A549 treated with GW870086 at 1 μM for 4 hours (cell line): ENCODE measurements at places on chromosomes 5 and 9. TPM values are rescaled to one million over a fixed set of nuclear protein-coding genes. Genes with fewer than 3 reads are reported as not detected.

GFRA3 gene
- 0.06 to 0.11 TPM in 2 of 5 replicates, not detected in the others for total RNA-seq

ARL10 gene
- 0.28 to 1.4 TPM (median 0.73 TPM) in 5 replicates for total RNA-seq

CANX gene
- 323 to 373 TPM (median 352 TPM) in 5 replicates for total RNA-seq

NR2F1 gene
- total RNA-seq: 3.2 to 6.4 TPM (median 4.3 TPM) in 5 replicates

AFAP1L1 gene
- 7.8 to 9.5 TPM (median 9.1 TPM) in 5 replicates for total RNA-seq

GLE1 gene
- total RNA-seq: 26.8 to 30.6 TPM (median 28.7 TPM) in 5 replicates

FAM81B gene
- total RNA-seq: not detected in 5 replicates

WNK2 gene
- total RNA-seq: 4.1 to 9.0 TPM (median 6.2 TPM) in 5 replicates

LVRN gene
- total RNA-seq: 0.06 to 0.08 TPM (median 0.07 TPM) in 3 of 5 replicates, not detected in the others

NR5A1 gene
- total RNA-seq: 0.06 to 0.13 TPM (median 0.10 TPM) in 4 of 5 replicates, not detected in the other

AIF1L gene
- 1.6 to 2.4 TPM (median 1.7 TPM) in 5 replicates for total RNA-seq

GRAMD2B gene
- 0.81 to 1.5 TPM (median 0.98 TPM) in 5 replicates for total RNA-seq

GAS1 gene
- 0.06 to 0.16 TPM (median 0.09 TPM) in 5 replicates for total RNA-seq

PRLR gene
- 0.01 to 0.19 TPM (median 0.06 TPM) in 4 of 5 replicates, not detected in the other for total RNA-seq

POU5F2 gene
- not detected in 5 replicates for total RNA-seq

SHOC1 gene
- 0.05 TPM in 1 of 5 replicates, not detected in the others for total RNA-seq

TMEM267 gene
- 14.2 to 22.8 TPM (median 22.5 TPM) in 5 replicates for total RNA-seq

BARHL1 gene
- not detected in 5 replicates for total RNA-seq

MSX2 gene
- 2.9 to 5.0 TPM (median 4.3 TPM) in 5 replicates for total RNA-seq

CTNND2 gene
- not detected in 5 replicates for total RNA-seq

SPOCK1 gene
- total RNA-seq: 8.6 to 26.5 TPM (median 17.0 TPM) in 5 replicates

TRIM7 gene
- total RNA-seq: 27.8 to 44.8 TPM (median 42.6 TPM) in 5 replicates

TMEM38B gene
- total RNA-seq: 11.6 to 18.2 TPM (median 13.6 TPM) in 5 replicates

TAF11L10 gene
- not detected in 5 replicates for total RNA-seq

TLX3 gene
- total RNA-seq: not detected in 5 replicates

KYAT1 gene
- total RNA-seq: 9.6 to 12.9 TPM (median 11.2 TPM) in 5 replicates

DPYSL3 gene
- total RNA-seq: 19.4 to 27.1 TPM (median 22.8 TPM) in 5 replicates

PTPRD gene
- 0.10 to 0.25 TPM (median 0.16 TPM) in 5 replicates for total RNA-seq

PCDHB15 gene
- 0.05 to 0.16 TPM (median 0.09 TPM) in 3 of 5 replicates, not detected in the others for total RNA-seq

ABLIM3 gene
- total RNA-seq: 10.7 to 13.6 TPM (median 11.1 TPM) in 5 replicates

ADAMTSL2 gene
- total RNA-seq: 0.03 TPM in 1 of 5 replicates, not detected in the others

EGFLAM gene
- total RNA-seq: 0.11 to 0.51 TPM (median 0.17 TPM) in 5 replicates

KCNV2 gene
- not detected in 5 replicates for total RNA-seq

TTC39B gene
- total RNA-seq: 1.00 to 1.7 TPM (median 1.6 TPM) in 5 replicates

GARIN3 gene
- not detected in 5 replicates for total RNA-seq
